ENCODE measurements at places on chromosomes 7 and 10. TPM values are rescaled to one million over a fixed set of nuclear protein-coding genes. Genes with fewer than 3 reads are reported as not detected.

GRCh38 chr7:154583454-154583853, 419.5 kb downstream of the PAXIP1 start:
- H3K27ac ChIP-seq: no peak overlapping the region
- H3K27me3 ChIP-seq: no peaks in the 10 kb centered on the region
- no peaks in the 10 kb centered on the region for H3K36me3 ChIP-seq
- H3K4me3 ChIP-seq: no peak overlapping the region
- H3K4me1 ChIP-seq: no peaks in the 10 kb centered on the region

- H3K4me1 ChIP-seq: peaks cover 3% of the 10 kb centered on the region
- DNase-seq: no peak
- H3K4me3 ChIP-seq: no peak overlapping the region
- no peaks in the 10 kb centered on the region for H3K36me3 ChIP-seq
- H3K27ac ChIP-seq: no peak overlapping the region
These were observed 8.0 kb upstream of the MNX1 start for GRCh38 chr7:157018328-157018996.

DNA sequence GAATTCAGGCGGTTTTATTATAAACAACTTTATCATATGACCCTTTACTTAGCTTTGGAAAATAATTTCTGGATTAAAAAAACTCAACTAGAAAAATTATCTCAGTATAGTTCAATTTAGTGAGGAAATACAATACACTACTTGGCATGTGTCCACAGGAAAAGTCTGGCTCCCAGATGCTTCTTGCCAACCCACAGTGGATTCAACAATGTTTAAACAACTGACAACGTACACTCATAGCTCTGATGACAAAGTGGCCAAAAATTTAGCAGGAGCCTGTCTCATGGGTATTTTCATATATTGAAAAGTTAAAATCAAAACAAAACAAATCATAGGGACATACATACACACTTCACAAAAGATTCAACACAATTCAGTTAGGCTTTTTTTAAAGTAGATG, 158.8 kb downstream of the SKAP2 start:
- no peaks in the 10 kb centered on the region for H3K27me3 ChIP-seq
- no peaks in the 10 kb centered on the region for H3K4me1 ChIP-seq
- H3K4me3 ChIP-seq: no peak overlapping the region
- H3K36me3 ChIP-seq: no peaks in the 10 kb centered on the region
- no peak for DNase-seq

GRCh38 chr7:140877249-140877524, 47.5 kb downstream of the BRAF start:
- H3K27me3 ChIP-seq: no peaks in the 10 kb centered on the region

GRCh38 chr10:77011874-77012811, 625.5 kb downstream of the KCNMA1 start:
- no peak overlapping the region for H3K27ac ChIP-seq
- no peak for DNase-seq
- no peak overlapping the region for H3K4me3 ChIP-seq
- no peaks in the 10 kb centered on the region for H3K36me3 ChIP-seq

- no peak for DNase-seq
- no peaks in the 10 kb centered on the region for H3K36me3 ChIP-seq
- H3K4me3 ChIP-seq: no peak overlapping the region
- H3K27me3 ChIP-seq: no peaks in the 10 kb centered on the region
- H3K27ac ChIP-seq: no peak overlapping the region
- H3K4me1 ChIP-seq: peaks cover 4% of the 10 kb centered on the region
These were observed 18.3 kb downstream of the SGMS1 start for GRCh38 chr10:50605269-50605950.

DNA sequence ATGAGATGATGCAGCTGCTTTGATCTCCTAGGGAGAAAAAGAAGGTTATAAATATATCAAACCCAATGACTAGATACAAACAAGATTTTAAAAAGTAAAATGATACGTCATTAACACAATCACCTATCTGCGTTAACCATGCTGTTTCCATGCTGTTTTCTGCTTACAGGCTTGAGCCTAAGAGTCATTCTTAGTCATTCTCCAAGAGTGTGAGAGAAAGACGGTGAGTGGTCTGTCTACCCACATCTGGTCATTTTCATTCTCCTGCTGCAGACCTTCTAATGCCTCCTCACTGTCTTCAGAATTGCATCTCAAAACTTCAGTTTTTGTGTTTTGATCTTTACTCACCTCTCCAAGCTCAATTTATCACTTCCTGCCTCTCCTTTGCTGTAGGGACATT, 98.0 kb upstream of the ELMO1 start:
- H3K4me1 ChIP-seq: no peaks in the 10 kb centered on the region
- no peak for DNase-seq
- no peak overlapping the region for H3K27ac ChIP-seq
- no peak overlapping the region for H3K4me3 ChIP-seq
- H3K27me3 ChIP-seq: no peaks in the 10 kb centered on the region
- H3K36me3 ChIP-seq: no peaks in the 10 kb centered on the region

DNA sequence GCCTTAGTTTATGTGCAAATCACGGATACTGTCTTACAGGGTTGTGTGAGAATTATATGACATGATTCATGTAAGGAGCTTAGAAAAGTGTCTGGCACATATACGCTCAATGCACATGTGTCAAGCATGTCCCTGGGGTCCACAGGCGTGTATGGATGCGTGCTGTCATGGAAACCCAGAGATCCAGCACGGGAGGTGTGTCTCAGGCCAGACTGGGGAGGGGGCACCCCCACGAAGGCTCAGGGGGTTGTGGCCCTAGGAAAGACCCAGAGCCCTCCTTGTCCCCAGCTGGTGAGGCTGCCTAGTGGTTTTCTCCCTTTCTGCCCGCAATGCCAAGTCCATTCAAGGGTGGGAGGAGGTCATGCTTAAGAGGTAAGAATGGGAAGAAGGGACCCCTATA, 9.1 kb downstream of the BTBD16 start:
- DNase-seq: no peak
- no peak overlapping the region for H3K4me3 ChIP-seq
- no peaks in the 10 kb centered on the region for H3K36me3 ChIP-seq
- H3K27ac ChIP-seq: no peak overlapping the region
- no peaks in the 10 kb centered on the region for H3K4me1 ChIP-seq

DNA sequence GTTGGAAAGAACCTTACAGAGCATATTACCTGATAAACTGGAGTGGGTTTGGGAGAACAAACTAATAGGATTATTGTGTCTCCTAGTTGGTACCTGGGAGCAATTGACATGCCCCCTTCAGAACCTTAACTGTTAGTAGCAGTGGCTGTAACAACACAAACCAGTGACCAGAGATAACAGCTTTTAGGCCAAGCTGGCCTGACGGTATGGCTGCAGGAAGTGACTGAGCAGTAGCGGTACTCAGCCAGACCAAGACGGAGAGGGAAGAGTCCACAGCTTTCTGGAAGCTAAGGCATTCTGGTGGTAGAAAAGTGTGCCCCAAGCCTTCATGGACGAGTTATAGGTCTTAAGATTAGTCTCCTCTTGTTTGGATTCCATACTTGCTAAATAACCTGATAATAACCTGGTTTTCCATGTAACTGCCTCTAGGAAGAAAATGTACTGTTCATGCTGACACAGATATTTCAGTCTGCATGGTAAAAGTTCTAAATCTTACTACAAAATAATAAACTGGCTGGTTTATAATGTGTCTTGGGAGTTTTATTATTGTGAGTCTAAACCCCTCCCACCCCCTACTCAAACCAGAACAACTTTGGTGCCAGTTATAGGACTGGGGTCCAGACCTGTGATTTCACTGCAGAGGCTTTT, 11.3 kb downstream of the NOLC1 start:
- H3K36me3 ChIP-seq: peaks cover 37% of the 10 kb centered on the region
- H3K4me3 ChIP-seq: no peak overlapping the region
- no peak overlapping the region for H3K27ac ChIP-seq
- H3K27me3 ChIP-seq: no peaks in the 10 kb centered on the region

DNA sequence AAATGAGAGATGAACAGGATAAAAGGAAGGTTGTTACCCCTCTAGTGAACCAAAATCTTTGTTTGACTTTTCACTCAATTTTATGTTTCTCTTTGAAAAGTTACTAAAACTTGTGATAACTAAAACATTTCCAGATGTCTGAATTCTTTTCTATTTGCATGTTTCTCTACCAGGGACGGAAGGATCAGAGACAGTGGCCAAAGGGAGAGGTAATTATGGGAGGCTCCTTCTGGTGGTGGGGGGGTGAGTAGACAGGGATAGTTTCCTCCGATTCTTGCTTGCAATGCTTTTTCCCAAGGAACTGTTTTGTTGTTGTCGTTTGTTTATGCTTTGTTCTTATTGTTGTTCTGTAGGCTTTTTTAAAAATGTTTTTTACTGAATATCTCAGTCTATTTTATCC, 374.8 kb downstream of the INHBA start:
- no peak overlapping the region for H3K4me3 ChIP-seq
- H3K36me3 ChIP-seq: no peaks in the 10 kb centered on the region
- no peaks in the 10 kb centered on the region for H3K27me3 ChIP-seq
- no peak for DNase-seq

- H3K4me3 ChIP-seq: no peak overlapping the region
- no peaks in the 10 kb centered on the region for H3K27me3 ChIP-seq
- DNase-seq: no peak
- no peak overlapping the region for H3K27ac ChIP-seq
- H3K36me3 ChIP-seq: no peaks in the 10 kb centered on the region
These were observed 675.2 kb downstream of the LRMDA start for GRCh38 chr10:76106611-76107010.

DNA sequence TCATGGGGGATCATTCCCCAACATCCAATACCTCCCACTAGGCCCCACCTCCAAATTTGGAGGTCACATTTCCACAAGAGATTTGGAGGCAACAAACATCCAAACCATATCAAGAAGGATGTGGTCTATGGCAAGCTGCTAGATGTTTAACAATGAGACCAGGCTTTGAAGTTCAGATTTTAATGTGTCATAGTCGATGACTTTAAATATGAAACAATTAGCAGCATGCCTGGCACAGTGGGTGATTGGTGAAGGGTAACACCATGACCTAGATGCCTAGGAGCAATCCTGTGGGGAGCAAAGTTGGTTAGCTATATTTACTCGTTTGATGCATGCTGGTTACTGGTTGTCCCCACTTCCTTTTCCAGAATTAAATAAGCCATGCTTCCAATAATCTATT, 356.4 kb upstream of the VWC2 start:
- no peaks in the 10 kb centered on the region for H3K27me3 ChIP-seq
- H3K4me1 ChIP-seq: no peaks in the 10 kb centered on the region
- no peak for DNase-seq
- no peaks in the 10 kb centered on the region for H3K36me3 ChIP-seq
- no peak overlapping the region for H3K27ac ChIP-seq
- H3K4me3 ChIP-seq: no peak overlapping the region

GRCh38 chr10:24235471-24235870, 26.5 kb downstream of the KIAA1217 start:
- no peak overlapping the region for H3K4me3 ChIP-seq
- no peaks in the 10 kb centered on the region for H3K27me3 ChIP-seq
- no peaks in the 10 kb centered on the region for H3K36me3 ChIP-seq
- no peak overlapping the region for H3K27ac ChIP-seq
- H3K4me1 ChIP-seq: no peaks in the 10 kb centered on the region

- H3K27me3 ChIP-seq: no peaks in the 10 kb centered on the region
- DNase-seq: no peak
- H3K4me1 ChIP-seq: no peaks in the 10 kb centered on the region
- no peak overlapping the region for H3K27ac ChIP-seq
- H3K36me3 ChIP-seq: no peaks in the 10 kb centered on the region
These were observed 8.8 kb downstream of the ADAP1 start for GRCh38 chr7:945556-946255.

DNA sequence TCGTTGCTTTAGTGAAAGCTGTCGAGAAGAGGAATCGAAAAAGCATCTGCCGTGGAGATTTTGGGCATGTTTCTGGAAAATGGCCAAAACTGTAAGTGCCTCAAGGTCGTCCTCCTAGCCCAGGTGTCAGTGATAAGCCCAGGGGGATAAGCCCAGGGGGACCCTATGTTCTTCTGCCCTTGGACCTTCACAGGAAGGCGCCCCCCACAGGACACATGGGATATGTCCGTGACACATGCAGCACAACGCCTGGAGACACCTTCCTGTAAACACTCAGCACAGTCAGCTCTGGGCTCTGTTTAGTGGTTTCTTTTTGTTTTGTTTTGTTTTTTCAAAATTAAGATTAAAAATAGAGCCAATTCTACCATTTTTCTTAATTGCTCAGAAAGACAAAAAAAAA, 272.7 kb downstream of the KLF6 start:
- no peaks in the 10 kb centered on the region for H3K27me3 ChIP-seq
- no peak overlapping the region for H3K4me3 ChIP-seq
- H3K4me1 ChIP-seq: peaks cover 8% of the 10 kb centered on the region
- H3K36me3 ChIP-seq: no peaks in the 10 kb centered on the region
- no peak overlapping the region for H3K27ac ChIP-seq

DNA sequence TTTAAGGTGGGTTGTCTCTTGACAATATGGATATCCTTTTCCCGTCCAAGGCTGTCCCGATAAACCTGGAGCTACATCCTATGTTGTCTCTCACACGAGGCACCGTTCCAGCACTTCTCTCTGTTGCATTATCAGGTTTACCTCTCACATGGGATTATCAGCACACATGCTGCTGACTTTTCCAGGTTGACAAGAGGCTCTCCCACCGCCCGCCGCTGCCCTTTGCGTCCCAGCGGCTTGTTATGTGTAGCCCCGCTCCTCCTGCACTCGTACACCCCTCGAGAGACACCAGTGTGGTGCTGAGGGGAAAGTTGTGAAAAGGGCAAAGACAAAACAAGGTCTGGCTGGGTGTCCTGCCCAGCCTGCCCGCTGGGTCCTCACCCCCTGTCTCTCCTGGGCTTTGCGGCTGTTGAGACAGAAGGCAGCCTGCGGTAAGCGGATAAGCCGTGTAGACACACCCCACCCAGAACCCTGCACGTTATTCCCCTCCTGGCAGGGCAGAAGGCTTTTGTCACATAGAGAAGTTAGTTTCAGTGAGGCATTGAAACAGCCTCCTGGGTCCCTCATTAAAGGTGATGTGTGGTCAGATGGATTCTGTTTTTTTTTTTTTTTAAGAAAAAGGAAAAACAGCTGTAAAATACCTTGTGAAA, 38.7 kb downstream of the UBE3C start:
- DNase-seq: no peak
- H3K27ac ChIP-seq: no peak overlapping the region
- no peaks in the 10 kb centered on the region for H3K27me3 ChIP-seq
- peaks cover 35% of the 10 kb centered on the region for H3K36me3 ChIP-seq
- H3K4me1 ChIP-seq: no peaks in the 10 kb centered on the region

Gene ASAH2
- 1.4 TPM for total RNA-seq

Gene STAG3
- 59.1 TPM for total RNA-seq

Gene MSRB2
- total RNA-seq: 14.2 TPM

Gene RNLS
- total RNA-seq: 4.3 TPM

Gene SCART1
- total RNA-seq: 0.94 TPM

Gene ELFN1
- 2.6 TPM for total RNA-seq

Gene RNF32
- total RNA-seq: 1.2 TPM

Gene CLCN1
- 0.09 TPM for total RNA-seq

Gene PRPS1L1
- total RNA-seq: not detected

All from thymus (tissue), 14 donors.